ENCODE measurements at places on chromosomes 11 and 22.

GRCh38 chr11:100095809-100096208, 591.3 kb upstream of the ARHGAP42 start:
- DNase-seq, result no peak

DNA sequence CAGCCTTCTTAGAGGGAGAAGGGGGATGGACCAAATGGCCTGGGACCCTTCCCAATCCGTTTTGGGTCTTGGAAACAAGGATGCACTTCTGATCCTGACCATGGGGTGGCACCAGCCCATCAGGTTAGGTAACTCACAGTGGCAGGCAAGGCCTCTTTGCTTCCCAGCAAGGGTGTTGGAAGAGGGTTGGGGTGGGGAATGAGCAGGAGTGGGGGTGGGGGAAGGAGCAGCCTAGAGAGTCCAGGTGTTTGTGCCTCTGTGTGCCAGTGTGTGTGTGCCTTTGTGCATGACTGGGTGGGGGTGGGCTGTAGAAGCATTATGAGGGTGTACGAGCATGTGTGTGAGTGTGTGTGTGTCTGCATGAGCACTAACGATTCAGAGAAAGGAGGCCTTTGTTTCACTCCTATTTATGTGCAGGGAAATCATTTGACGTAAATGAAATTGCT, 213.1 kb downstream of the INSC start:
- peak; percentile 45 for DNase-seq

- no peak for DNase-seq
Measured at GRCh38 chr11:19759389-19759788, 46.8 kb downstream of the NAV2 start.

DNA sequence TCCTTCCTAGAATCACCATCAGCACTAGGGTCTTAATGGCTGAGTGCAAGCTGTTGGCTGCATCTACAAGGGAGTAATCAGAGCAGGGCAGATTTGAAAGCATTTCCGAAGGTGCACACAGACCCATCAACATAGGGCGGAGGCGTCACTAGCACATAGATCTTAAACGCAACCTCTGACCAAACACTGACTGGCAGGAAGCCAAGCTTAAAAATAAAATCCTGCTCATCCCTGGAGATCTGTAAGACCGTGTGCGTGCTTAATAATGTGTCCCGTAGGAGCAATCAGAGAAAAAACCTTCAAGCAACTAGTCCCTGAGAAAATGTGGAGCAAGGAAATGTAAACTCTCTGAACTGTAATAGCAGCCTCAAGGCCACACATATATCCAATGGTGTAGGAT, 470.5 kb downstream of the ETS1 start:
- no peak for DNase-seq

- no peak for DNase-seq
Measured at GRCh38 chr11:95544095-95544856, 245.3 kb downstream of the FAM76B start.

DNA sequence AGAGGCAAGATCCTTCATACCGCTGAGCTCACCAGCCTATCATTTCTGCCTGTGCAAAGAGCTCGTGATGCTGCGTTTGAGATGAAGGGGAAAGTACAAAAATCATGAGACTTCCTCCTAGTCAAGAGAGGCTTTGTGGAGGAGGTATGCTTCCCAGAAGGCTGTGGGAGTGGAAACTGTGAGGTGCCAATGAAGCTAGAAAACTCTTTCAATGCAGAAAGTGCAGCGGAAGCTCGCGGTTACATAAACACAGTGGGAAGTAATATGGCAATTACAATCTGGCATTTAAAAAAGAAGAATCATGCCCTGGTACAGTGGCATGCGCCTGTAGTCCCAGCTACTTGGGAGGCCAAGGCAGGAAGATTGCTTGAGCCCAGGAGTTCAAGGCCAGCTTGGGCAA, 134.8 kb downstream of the EHF start:
- no peak for DNase-seq

DNA sequence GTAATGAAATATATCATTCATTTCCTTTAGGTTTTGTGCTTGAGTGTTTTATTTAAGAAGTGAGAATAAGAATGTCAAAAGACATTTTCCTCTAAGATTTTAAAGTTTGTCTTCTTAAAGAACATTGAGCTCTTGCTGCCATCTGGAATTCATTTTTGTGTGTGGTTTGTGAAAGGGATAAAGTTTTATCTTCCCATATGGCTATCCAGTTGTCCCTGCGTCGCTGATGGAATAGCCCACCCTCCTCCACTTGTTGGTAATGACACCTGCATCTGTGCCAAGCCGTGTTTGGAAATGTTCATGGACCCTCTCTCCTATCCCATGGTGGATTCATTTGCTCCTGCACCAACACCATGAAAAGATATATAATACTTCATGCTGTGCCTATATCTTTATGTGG, 901.5 kb downstream of the BRD1 start:
- no peak for DNase-seq

GRCh38 chr11:13550761-13551160, 55.0 kb upstream of the PTH start:
- DNase-seq, result no peak

GRCh38 chr11:71241721-71242259, 10.6 kb downstream of the SHANK2 start:
- DNase-seq, result no peak

DNA sequence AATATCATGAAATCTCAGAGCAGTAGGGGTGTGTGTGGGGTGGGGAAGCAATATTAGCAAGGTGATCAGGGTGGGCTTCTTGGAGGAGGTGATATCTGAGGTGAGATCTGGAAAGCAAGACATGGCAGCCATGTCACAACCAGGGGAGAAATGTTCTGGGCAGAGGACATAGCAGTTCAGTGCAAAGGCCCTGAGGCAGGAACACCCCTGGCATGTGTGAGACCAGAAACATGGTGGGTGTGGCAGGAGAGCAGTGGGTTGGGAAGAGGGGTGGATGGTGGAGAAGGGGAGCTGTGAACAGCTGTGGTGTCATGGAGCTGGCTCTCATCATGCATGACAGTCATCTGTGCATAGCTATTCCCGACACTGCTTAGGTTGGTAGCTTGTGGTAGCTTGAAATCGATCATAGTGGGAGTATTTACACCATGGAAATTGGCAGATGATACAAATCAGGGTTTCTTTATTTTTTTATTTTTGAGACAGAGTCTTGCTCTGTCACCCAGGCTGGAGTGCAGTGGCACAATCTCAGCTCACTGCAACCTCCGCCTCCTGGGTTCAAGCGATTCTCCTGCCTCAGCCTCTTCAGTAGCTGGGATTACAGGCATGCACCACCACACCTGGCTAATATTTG, 17.9 kb upstream of the MPPED1 start:
- DNase-seq, result no peak

DNA sequence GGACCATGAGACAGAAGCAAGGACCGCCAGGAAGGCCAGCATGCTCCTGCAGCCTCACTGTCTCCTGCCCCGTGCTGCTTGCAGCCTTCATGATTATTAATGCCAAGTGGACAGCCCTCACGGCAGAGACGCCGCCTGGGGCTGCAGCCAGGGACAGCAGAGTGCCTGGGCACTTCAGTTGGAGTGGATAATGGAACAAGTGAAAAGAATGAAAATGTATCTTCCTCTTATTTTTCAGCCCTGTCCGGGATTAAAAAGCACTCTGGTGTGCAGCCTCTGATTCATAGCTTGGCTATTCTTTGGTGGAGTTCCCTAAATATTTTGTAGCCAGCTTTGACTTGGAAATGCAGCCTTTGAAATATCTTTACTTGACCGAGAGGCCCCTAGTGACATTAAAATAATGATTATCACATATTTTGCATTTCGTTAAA, 1404.2 kb downstream of the BRD1 start:
- DNase-seq, result peak; percentile 37

GRCh38 chr11:116059919-116060318, 555.7 kb upstream of the CADM1 start:
- DNase-seq, result no peak

GRCh38 chr11:116353589-116353988, 419.2 kb downstream of the BUD13 start:
- DNase-seq, result no peak

- DNase-seq, result no peak
Measured at GRCh38 chr11:129960216-129961214, 42.1 kb downstream of the PRDM10 start.

Measured in G401 (cell line).